ENCODE measurements at places on chromosomes 7 and 10. TPM values are rescaled to one million over a fixed set of nuclear protein-coding genes. Genes with fewer than 3 reads are reported as not detected.

Gene SUGCT
- 2.9 TPM for total RNA-seq

Gene NXPH1
- total RNA-seq: not detected

Gene RABGEF1
- 21.5 TPM for total RNA-seq

Gene LBX1
- under 0.01 TPM for total RNA-seq

Gene TAS2R41
- not detected for total RNA-seq

Gene AMPH
- 1.1 TPM for total RNA-seq

Gene HMX3
- not detected for total RNA-seq

Gene LRIT1
- not detected for total RNA-seq

Gene CDC14C
- not detected for total RNA-seq

Gene CNPY4
- 22.0 TPM for total RNA-seq

Gene FFAR4
- total RNA-seq: not detected

Gene CHN2
- 1.8 TPM for total RNA-seq

Gene FGFBP3
- not detected for total RNA-seq

Gene BICC1
- 81.6 TPM for total RNA-seq

Gene ASAH2
- 7.3 TPM for total RNA-seq

Gene CLCN1
- total RNA-seq: not detected

Gene MMD2
- not detected for total RNA-seq

Gene SEMA3D
- total RNA-seq: 0.49 TPM

Gene EN2
- total RNA-seq: not detected

Gene ANKRD30A
- total RNA-seq: not detected

Gene GRM8
- total RNA-seq: not detected

Gene ITPRID1
- not detected for total RNA-seq

Gene ARHGEF35
- 0.65 TPM for total RNA-seq

Gene GPER1
- total RNA-seq: 5.0 TPM

Gene VWC2
- total RNA-seq: not detected

Gene CDC123
- total RNA-seq: 93.3 TPM

Gene ATRNL1
- under 0.01 TPM for total RNA-seq

Gene ETV1
- total RNA-seq: 6.3 TPM

Gene EGR2
- total RNA-seq: 4.9 TPM

Data from cardiac atrium fibroblast (primary cell).